ENCODE measurements at places on chromosomes 11 and 22.
A peak's percentile ranks its signal among the peaks of the same experiment; 100 is the strongest.

- no peak for DNase-seq
Observed at GRCh38 chr11:68387840-68388239, 72.7 kb upstream of the PPP6R3 start.

DNA sequence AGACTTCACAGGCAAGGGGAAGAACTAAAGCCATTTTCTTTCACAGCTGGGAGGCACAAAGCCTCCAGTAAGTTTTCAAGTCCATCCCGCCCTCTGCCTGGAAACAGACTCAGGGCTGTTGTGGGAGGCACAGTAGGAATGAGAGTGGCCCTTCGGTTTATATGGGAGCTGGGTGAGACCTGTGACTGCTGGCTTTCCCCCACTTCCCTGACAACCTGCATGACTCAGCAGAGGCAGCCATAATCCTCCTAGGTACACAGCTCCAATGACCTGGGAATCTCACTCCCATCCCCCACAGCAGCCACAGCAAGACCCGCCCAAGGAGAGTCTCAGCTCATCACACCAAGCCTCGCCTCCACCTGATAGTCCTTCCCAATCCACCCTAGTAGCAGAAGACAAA, 12.1 kb upstream of the TMEM45B start:
- DNase-seq, result no peak

DNA sequence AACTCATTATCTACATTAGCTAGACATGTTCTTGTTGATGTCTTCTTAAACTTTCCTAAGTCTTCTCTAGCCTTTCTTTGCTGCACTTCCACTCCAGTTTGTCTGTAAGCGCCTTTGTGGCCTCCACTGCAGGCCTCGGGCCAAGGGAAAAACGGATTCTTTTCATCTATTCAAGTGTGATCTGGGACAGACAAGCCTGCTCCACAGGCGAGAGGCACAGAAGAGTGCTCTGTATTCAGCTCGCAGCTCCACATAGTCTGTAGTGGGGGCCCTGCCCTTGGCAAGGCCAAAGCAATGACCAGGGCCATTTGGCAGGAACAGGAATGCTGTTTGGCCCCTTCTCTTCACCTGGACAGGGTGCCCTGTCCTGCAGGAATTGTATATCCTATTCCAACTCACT, 84.1 kb upstream of the BARX2 start:
- no peak for DNase-seq

DNA sequence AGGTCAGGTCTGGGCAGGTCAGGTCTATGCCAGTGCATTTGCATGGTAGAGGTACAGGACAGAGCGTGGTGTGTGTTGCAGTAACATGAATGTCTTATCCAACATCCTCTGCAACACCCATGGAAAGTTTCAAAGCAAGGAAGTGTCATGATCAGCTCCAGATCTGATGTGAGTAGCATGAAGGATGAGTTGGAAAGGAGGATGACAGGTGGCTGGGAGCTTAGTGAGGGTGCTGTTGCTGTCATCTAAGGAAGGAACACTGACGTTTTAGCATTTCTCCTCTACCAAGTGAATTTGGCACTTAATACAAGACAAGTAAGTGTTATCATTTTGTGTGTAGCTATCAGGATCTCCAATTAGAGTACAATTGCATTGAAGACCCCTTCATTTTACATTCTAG, 65.1 kb downstream of the GRK3 start:
- no peak for DNase-seq

DNA sequence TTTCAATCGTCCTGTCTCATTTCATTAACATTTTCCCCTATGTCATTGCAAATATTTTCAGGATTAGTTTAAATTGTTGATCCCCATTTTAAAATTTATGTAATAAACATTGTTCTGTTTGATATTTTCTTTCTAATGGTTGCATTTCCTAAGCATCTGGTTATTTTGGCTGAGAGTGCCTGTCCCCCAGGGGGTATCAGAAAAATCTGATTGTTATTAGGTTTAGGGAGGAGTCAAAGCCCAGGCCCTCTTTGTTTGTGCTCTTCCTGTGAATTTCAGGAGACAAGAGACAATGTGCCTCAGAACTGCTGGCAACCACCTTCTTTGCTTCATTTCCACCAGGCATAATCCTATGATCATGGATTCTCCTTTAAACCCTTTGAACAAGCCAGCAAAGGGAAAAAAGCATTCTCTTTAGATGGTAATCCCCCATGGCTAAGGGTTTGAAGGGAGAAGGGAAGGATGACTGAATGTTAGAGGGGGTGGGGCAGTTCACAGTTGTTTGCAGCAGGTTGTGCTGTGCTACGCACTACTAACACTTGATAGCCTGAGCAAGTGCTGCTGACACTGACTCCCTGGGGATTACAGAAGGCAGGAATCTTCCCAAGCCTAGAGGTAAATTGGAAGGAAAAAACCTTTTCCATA, 462.4 kb upstream of the LRRC4C start:
- DNase-seq, result peak; percentile 6

DNA sequence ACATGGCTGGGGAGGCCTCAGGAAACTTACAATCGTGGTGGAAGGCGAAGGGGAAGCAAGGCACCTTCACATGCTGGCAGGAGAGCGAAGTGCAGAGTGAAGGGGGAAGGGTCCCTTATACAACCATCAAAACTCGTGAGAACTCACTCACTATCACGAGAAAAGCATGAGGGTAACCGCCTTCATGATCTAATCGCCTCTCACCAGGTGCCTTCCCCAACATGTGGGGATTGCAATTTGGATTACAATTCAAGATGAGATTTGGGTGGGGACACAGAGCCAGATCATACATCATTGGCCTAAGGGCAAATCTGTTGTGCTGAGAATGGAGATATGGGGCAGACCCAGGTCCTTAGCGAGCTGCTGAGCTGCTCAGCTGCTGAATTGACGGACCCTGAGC, 13.1 kb downstream of the C1QTNF6 start:
- no peak for DNase-seq

GRCh38 chr22:35685731-35686130, 31.9 kb upstream of the APOL5 start:
- DNase-seq, result no peak

DNA sequence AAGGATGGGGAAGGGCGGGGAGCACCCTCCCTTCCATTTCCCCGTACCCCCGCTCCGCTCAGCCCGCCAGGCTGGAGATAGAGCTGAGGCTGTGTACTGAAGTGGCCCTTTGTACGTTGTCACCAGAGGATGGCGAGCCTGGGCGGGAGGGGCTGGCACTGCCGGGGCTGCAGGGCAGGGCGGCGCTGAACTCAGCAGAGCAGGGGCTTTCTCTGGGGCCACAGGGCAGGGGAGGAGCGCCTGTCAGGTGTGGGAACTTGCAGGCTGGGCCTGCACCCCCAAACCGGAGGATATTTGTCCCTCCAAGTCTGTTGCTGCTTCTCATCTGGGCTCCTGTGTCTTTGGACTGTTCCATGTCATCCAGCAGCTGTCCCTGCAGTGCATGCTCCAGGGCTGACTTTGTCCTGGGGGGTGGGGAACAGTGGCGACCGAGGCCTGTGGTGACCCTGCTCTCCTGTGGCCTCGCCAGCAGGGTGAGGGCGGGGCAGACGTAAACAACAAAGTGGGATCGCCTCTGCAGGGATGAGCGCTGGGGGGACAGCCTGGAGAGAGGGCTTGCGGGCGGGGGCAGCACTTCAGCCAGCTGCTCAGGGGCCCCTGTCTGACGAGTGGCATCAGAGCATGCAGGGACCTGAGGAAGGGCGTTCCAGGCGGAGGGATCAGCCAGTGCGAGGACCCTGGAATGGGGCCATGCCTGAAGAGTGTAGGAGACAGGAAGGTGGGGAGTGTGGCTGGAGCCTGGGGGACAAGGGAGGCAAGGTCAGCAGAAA, 13.1 kb downstream of the MGAT3 start:
- DNase-seq, result peak; percentile 24

DNA sequence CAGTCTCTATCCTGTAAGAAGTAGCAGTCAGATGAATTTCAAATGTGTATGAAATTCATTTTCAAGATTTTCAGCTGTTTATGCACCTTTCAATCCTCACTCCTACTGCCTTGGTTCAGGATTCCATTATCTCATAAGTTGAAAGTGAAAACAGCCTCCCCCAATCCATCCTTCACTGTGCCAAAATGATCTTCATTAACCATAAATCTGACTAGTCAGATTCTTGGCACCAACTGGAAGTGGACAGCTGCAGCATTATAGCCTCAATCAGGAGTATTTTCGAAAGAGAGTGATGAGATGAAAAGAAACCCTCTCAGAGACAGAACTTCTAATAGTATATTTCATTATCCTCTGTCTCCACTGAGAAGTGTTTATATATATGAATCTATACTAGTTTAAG, 365.3 kb upstream of the PDGFD start:
- DNase-seq, result no peak

DNA sequence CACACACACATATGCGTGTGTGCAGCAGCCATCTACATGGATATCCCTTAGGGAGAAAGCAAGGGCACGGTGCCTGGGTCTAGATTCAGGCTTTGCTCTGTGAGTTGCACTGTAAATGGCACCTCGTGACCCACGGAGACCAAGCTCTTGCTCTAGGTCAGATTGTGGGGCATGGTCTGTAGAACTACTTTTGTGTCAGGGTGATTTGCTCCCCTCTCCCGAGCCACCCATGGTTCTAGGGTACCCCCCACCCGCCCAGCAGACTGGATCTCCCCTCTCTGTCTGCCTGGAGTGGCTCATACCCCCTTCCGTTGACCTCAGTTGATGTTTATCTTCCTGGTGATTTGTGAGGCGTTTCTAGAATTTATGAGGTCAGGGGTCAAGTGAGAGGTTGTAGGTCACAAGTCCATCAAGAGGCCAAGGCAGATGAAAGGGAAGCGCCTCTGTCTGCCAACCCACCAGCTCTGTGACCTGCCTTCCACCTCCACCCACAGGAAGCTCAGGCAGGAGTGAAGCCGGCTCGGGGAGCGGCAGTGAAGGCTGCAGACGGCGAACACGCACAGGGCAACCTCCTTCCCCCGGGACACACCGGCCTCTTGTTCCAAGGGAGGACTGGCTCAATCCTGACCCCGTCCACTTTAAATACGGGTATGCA, 76.2 kb upstream of the TTLL12 start:
- DNase-seq, result no peak

DNA sequence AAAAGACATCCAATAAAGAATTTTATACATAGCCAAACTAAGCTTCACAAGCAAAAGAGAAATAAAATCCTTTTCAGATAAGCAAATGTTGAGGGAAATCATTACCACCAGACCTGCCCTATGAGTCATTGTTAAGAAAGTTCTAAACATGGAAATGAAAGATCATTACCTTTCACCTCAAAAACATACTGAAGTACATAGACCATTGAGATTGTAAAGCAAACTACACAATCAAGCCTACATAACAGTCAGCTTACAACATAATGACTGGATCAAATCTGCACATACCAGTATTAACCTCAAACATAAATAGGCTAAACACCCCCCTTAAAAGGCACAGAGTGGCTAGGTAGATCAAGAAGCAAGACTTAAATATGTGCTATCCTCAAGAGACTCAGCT, 501.0 kb upstream of the LUZP2 start:
- no peak for DNase-seq

DNA sequence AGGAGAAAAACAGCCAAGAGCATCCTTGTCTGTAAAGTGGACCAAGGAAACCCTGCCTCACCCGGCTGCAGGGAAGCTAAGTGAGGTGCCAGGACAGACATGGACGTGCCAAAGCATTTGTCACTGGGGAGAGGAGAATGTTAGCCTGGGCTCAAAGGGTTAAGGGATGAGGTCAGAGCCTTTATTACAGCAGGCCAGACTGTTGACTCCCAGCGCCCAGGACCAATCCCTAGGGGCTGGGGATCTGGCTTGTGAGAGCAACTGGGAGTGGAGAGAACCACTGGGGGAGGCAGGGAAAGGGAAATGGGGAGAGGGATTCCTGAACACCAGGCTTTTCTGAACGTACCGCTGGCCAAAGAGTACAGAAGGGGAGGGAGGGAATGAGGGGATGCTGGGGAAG, 2.6 kb downstream of the CHRM1 start:
- DNase-seq, result no peak

GRCh38 chr22:22123118-22123959, 121.2 kb upstream of the VPREB1 start:
- no peak for DNase-seq

GRCh38 chr11:131957875-131958274, 587.5 kb downstream of the NTM start:
- peak; percentile 6 for DNase-seq

- no peak for DNase-seq
Observed at GRCh38 chr11:72828081-72828567, 13.9 kb downstream of the ATG16L2 start.

GRCh38 chr11:102368472-102368871, 21.5 kb downstream of the BIRC2 start:
- DNase-seq, result no peak

DNA sequence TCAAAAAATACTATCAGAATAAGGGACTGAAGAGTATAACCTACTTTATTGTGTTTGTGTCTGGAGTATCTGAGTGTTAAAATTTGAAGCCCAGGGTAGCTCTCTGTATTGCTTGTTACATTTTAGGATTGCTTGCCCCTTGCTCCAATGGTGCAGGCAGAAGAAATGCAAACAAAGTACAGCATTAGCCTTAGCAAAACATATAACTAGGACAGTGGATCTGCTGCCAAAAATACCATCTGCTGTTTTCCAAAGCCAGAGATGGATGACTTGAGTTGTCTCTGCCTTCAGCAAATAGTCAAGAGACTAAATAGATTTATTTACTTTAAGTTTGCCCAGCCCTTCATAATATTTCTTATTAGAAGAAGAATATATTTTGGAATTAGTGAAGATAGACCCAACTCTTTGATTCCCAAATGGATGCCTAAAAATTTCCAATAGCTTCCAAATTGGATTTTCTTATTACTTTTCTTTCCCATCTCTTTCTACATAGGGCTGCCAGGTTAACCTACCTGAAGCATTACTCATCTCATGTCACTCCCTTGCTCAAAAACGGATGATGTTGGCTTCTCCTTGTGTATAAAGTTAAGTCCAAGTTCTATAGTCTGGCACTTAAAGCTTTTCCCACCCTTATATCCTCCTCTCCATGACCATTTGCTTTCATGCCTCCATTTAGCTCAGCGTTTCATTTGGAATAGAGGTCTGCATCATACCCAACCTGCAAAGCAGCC, 66.3 kb downstream of the LDLRAD3 start:
- DNase-seq, result no peak

DNA sequence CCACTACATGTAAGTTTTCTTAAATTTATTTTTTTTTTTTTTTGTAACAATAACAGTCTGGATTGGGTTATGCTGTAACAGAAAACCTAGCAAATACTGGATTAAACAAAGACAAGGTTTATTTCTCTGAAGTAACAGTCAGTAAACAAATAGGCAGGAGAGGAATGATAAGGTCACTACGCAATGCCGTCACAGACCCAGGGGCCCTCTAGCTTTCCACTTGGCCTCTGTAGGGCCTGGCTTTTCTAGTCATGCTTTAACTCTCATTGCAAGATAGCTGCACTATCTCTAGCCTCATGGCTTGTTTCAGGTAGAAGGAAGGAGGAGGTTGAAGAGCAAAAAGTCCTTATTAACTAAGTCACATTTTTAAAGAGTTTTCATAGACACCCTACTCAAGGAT, 6.5 kb downstream of the OR10A6 start:
- DNase-seq, result no peak

Measured in NCI-H187 (cell line).